ENCODE measurements at places on chromosomes 7 and 10.

GRCh38 chr10:126135177-126135576 is 238.8 kb downstream of the FANK1 start:
- DNase-seq, result no peak

DNA sequence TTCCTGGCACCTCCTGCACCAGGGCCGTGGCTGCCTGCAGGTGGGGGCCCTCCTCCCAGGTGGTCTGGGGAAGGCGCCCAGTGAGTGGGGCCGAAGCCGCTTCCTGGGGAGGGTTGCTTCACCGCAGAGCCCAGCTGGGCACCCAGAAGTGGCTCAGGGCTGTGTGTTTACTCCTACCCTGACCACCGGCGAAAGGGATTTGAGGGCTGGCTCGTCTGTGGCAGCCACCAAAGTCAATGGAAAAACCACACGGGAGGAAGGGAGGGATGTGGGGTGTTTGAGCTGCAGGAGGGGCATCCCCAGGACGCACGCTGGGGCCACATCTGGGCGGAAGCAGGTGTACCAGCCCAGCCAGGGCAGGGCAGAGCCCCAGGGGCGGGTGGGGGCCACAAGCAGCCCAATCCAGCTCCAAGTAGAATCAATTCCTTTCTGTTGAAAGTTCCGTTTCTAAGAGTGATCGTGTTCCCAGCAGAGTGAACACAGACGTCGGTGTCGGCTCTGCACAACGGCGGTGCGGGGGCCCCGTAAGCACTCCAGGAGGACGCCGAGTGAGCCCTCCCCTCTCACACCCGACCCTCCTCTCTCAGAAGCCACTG is 69.9 kb downstream of the FOXL3 start:
- no peak for DNase-seq

GRCh38 chr10:47346581-47347302 is 1.4 kb upstream of the RBP3 start:
- peak; percentile 23 for DNase-seq

GRCh38 chr10:103566536-103566935 is 73.0 kb downstream of the NEURL1 start:
- no peak for DNase-seq

DNA sequence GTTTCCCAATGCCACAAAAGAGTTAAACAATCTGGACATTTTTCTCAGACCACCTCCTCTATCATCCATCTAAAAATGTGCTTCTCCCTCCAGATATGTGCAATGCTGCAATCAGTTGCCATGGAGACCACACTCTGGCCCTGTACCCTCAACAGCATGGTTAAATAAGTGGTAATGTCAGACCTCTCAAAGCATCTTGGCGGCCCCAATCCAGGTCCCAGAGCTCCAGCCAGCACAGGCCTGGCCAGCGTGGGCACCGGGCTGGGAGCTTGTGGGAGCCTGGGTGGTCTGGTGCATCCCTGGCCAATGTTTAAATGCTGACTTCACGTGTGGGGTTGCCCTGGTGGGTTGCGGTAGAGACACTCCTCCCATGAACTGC is 362.9 kb upstream of the ZNF32 start:
- no peak for DNase-seq

DNA sequence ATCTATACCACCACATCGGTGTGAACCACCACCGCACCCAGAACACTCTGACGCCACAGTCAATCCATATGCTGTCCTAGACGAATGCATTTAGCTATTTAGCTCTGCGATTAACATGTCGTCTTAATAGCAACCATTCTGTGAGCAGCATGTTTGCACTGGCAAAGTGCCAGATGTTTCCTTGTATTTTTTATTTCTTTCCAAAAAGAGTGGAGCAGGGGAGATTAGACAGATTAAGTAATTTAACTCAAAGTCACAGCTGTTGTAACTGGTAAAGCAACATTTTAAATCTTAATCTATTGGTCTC is 57.0 kb upstream of the ARL4A start:
- peak; percentile 90 for DNase-seq

DNA sequence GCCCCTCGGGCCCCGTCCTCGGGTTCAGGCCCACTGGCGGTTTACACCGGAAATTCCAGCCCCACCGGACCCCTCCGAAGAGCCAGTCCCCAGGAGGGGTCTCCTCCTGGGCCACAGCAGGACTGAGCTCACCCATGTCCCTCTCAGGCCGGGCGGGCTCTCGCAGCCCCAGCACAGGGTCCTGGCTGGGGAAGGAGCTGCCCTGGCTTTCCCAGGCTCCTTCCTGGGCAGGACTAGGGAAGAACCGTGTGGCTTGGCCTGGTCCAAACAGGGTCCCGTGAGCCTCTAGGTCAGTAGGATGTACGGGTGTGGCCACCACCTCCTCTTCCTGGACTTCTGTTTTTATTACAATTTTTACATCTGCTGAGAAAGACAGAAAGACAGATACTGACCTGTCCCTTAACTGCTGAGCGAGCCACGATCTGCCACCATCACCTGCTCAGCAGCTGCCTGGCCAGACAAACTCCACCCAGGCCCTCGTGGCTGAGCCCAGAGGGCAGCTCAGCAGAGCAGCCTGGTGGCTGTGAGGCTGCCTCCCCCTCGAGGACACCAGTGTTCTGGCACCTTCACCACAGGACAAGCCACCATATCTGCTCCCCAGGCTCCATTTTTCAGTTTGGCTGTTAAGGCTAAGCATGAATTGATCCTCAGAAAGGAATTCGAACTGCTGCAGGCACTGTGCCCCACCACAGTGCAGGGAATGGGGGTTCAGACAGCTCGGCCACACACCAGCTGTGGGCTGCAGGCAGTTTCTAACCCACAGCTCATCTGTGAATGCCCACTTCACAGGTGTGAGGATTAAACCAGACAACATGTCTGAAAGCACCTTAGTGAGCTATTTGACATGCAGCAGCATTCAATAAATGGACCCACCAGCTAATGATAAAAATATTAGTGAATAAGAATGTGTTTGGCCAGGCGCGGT is 14.5 kb upstream of the ZNF777 start:
- no peak for DNase-seq
